ENCODE measurements at places on chromosomes 3 and 15. TPM values are rescaled to one million over a fixed set of nuclear protein-coding genes. Genes with fewer than 3 reads are reported as not detected.

GRCh38 chr3:58531555-58531954, 5.4 kb downstream of the ACOX2 start:
- DNase-seq, result no peak

DNA sequence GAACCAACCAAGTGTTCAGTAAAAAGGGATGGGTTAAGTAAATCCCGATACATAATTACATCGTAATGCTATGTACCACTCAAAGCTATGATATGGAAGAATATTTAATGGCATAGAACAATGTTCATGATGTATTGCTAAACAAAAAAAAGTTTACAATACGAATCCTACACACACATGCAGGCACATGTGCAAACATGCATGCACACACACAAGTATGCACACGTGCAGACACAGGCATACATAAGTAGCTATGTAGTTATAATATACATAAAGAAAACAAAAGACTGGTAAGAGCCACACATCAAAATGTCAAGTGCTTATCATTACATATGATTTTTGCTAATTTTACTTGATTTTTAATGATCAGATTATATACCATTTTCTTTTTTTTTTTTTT, 74.2 kb downstream of the ARRDC4 start:
- no peak for DNase-seq

DNA sequence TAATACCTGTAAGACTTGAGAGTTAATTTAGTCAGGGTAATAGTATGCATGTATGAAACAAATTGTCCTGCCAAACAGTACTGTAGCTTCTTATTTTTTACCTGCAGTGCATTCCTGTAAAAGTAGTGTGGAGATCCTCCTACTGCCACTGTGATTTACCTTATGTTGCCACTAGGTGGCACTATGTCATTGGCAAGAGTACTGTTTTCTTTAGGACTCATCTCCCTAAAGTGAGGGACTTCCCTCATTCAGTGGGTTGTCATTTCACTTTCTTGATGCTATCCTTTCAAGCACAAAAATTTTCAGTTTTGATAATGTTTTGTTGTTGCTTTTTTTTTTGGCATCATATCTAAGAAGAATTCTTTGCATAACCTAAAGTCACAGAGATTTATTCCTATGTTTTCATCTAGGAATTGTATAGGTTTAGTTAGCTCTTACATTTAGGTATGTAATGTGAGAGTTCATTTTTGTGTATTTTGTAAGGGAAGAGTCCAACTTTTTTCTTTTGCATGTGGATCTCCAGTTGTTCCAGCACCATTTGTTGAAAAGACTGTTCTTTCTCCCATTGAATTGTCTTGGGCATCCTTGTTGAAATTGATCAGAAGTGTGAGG, 105.7 kb downstream of the AKAP13 start:
- DNase-seq, result peak; percentile 82

Gene HTR3E
- not detected for total RNA-seq

DNA sequence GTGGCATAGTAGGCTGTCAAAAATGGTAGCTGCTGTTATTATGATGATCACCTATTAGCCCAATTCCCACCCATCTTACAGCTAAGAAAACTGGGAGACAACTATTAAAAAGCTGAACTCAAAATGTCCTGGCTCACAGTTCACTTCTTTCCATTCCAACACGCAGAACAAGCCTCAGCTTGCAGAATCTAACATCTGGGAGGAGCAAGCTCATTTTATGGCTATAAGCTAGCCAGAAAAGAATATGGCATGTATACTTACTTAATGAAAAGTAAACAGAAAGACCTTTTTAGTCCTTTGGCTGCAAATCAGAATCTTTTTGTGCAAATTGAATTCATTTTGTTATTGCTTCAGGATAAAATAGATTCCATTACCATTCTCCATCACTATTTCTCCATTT, 34.8 kb upstream of the CFAP20DC start:
- no peak for DNase-seq

GRCh38 chr3:17935222-17935621, 192.8 kb upstream of the TBC1D5 start:
- no peak for DNase-seq

Gene NR2E3
- total RNA-seq, result 2.1 TPM

Gene TAGLN3
- total RNA-seq, result not detected

Gene PLXNB1
- total RNA-seq, result 182 TPM

DNA sequence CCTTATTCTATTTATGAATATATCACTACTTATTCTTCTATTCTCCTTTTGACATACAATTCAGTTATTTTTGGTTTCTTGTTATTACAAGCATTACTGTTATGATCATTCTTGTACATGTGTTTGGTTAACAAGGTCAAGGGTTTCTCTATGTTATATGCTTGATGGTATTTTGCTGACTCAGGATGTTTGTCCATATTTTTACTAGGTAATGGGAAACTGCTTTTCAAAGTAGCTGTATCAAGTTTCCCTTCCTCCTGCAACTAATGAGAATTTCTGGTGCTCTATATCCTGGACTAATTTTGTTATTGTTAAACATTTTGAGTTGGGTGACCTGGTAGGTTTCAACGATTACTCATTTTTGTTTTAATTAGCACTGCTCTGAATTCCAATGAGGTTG, 841.0 kb downstream of the OTOL1 start:
- no peak for DNase-seq

All from prostate gland (tissue), 2 donors.